ENCODE measurements at places on chromosomes 4 and X. TPM values are rescaled to one million over a fixed set of nuclear protein-coding genes. Genes with fewer than 3 reads are reported as not detected.

Gene MAGEA12
- not detected for polyA plus RNA-seq

Gene ZFP92
- 0.41 TPM for polyA plus RNA-seq

Gene SMIM43
- polyA plus RNA-seq = 0.23 TPM

Gene DCAF12L1
- polyA plus RNA-seq = not detected

Gene SORBS2
- not detected for polyA plus RNA-seq

Gene CFAP47
- not detected for polyA plus RNA-seq

Gene ARAP2
- 44.2 TPM for polyA plus RNA-seq

Gene GLUD2
- 0.20 TPM for polyA plus RNA-seq

Gene CPLX1
- polyA plus RNA-seq = not detected

DNA sequence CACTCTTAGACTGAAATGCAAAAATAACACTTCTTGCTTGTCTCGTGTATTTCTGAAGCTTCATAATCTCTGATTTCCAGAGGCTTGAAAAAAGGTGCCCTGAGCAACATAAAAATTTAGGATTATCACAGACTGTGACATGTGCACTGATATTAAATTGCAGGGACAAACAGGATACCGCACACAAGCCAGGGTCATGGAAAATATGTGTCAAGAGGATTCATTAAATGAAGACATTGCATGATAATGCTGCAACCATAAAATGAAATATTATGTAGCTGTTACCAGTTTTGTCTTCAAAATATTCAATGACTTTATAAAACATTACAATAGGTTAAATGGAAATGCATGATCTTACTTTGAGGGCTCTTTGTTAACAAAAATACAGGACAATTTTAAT is 328.0 kb downstream of the KCTD8 start:
- DNase-seq = no peak

DNA sequence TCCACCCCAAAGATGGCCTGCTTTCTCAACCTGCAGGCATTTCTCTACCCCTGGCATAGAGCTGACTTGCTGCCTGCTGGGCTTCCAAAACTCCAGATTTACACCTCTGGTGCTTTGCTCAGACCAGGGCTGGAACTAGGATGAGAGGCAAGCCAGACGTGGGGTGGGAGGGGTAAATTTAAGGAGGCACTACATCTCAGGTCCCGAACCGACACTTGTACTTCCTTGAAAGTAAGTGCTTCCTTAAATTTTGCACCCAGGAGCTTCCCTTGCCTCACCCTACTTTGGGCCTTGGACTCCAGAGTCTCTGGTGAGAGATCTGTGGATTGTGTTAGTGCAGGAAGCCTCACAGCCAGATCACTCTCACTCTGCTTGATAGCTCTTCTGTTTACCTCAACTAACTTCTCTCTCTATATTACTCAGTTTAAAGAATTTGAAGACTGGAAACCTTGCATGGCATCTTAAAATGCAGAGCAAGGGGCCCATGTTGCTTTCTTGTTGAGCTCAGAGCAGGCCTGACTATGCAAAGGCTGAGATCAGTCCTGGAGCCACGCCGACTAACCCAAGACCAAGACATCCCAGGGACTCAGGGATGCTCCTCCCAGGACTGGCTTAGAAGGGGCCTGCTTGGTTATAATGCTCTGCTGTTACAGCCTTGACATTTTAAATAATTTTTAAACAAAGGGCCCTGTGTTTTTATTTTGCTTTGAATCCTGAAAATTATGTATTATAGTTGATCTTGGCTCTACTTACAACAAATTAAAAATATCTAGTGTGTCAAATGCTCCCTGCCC is 145.0 kb upstream of the LEF1 start:
- DNase-seq = no peak

- DNase-seq = peak; percentile 63
Measured at GRCh38 chr4:81405900-81406401, 65.8 kb downstream of the RASGEF1B start.

- DNase-seq = no peak
Measured at GRCh38 chr4:22462688-22463087, 53.2 kb downstream of the ADGRA3 start.

- no peak for DNase-seq
Measured at GRCh38 chr4:168631241-168632162, 134.7 kb downstream of the PALLD start.

DNA sequence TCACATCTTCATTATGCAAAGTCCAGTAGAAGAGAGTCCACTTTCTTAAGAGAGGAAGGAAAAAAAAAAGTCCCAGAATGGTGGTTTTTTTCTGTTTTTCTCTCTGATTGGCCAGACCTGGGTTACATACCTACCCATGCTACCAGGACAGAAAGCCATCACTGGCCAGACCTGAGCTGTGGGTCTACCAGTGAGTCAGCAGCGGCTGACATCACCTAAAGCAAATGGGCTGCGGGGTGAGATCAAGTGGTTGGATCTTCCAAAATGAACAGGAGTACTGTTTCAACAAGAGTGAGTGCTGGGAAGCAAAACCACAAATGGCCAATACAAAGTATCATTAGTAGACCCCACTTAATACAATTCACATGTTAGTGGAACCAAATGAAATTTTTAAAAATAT is 1.6 kb upstream of the NDST3 start:
- DNase-seq = no peak

- DNase-seq = no peak
Measured at GRCh38 chr4:1506956-1507721, 100.9 kb upstream of the NKX1-1 start.

GRCh38 chr4:151676301-151676700 is 84.5 kb downstream of the GATB start:
- no peak for DNase-seq

GRCh38 chr4:142719854-142720541 is 126.1 kb downstream of the INPP4B start:
- no peak for DNase-seq

- DNase-seq = no peak
Measured at GRCh38 chr4:144659447-144659846, 13.5 kb downstream of the HHIP start.

GRCh38 chr4:23734000-23734399 is 155.8 kb downstream of the PPARGC1A start:
- DNase-seq = no peak

GRCh38 chrX:38654302-38654701 is 93.0 kb downstream of the TSPAN7 start:
- no peak for DNase-seq

- DNase-seq = no peak
Measured at GRCh38 chr4:158721680-158722079, 1.5 kb downstream of the PPID start.

GRCh38 chr4:121070696-121071639 is 1.4 kb downstream of the NDNF start:
- DNase-seq = peak; percentile 53

DNA sequence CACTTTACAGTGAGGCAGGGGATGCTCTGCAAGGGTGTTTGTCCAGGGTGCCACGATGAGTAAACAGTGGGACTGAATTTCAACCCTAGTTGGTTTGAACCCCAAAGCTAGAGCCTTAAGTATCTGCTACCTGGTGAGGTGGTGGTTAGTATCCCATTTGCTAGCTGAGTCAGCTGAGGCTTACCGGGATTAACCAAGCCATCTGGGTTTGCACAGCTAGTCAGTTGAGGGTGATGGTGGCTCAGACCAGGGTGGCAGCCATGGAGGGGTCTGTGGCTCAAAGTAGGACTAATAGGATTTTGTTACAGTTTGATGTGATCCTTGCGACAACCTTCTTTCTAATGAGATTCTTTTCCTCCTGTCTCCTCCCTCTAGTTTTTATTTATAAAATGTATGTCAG is 1.9 kb downstream of the EVC start:
- DNase-seq = no peak

DNA sequence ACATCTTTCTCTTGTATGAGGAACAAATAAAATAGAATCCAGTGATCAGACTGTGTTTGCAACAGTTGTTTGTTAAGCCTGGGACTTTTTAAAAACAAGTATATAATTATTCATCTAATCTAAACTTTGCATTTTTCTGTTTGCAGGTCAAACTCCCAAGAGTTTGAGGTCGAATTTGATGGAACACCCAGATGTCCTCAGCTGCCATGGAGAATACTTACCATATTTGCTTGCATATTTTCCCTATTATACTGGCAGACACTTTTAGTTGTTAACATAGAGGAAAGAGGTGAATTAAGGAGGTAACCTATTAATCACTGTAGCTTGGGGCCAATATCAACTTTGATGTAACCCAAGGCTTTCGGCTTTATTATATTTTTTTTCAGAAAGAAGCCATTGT is 401.5 kb upstream of the DIPK2B start:
- DNase-seq = no peak

DNA sequence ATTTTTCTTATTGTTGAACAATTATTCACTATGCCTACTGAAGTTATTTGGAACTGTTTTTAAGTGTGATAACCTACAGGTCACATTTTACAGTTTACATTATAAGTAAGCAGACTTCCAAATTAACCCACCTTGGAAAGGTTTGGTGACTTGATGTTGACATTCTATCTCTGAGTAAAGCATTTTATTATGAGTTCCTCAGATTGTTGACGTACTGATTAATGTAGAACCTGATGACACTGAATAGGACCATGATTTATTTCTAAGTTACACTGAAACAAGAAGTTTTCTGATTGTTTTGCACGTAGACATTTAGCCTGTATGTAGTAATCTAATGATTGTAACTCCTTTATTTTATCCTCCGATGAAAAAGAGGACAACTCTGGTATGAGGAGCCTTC is 17.0 kb upstream of the CXCL3 start:
- DNase-seq = no peak

- DNase-seq = no peak
Measured at GRCh38 chr4:150079081-150079581, 886 bp downstream of the DCLK2 start.

DNA sequence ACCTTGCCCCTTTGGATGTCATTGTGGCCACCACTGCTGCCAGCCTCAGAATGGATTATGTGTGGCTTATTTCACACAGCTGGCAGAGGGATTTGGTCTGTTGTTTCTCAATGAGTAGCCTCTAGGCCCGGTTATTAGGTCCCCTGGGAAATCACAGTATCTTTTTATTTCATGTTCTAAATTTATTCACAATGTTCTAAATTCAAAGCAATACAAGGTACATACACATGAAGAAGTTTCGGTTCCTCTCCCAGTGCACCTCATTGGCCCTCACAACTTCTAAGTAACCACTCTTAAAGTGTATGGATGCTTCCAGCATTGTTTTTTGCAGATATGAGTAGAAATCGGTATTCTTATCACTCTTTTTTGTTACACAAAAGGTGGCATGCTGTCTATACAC is 262.7 kb downstream of the RCHY1 start:
- DNase-seq = no peak

DNA sequence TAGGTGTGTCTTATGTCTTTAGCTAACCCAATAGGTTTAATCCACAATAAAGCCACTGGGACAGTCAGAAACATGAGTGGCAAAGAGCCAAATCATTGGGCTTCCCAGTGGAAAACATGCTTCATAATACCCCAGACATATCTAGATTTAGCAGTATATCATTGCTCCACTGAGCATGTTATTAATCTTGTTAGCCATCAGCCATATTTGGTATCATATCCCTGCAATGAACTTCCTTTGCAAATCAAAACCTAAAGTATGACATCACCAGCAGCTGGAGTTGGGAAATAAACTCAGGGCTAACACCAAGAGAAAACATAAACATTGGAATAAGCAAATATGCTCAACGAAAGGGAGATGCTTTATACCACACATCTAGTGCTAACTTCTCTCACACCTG is 280.8 kb upstream of the NOCT start:
- no peak for DNase-seq

GRCh38 chr4:84258905-84259830 is 239.9 kb downstream of the NKX6-1 start:
- no peak for DNase-seq

- DNase-seq = no peak
Measured at GRCh38 chrX:86103061-86103460, 45.2 kb upstream of the DACH2 start.
